ENCODE measurements at places on chromosomes 6 and 20.

DNA sequence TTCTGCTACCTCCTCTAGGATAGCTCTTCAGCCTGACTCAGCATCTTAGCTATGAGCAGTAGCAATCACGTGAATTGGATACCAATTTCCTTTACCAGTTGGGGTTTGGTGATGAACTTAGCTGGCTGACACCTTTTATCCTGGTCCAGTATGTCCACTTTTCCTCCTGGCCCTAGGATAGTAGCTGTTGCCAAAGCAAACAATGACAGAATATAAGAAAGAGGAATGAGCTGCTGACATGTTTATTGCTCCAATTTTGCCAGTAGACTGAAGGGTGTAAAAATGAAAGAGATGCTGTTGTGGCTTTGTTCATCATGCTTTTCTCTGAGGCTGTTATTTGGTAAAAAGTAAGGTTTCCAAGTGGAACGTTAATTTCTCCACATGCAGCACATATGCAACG, 168.3 kb upstream of the JAG1 start:
- no peak for DNase-seq

DNA sequence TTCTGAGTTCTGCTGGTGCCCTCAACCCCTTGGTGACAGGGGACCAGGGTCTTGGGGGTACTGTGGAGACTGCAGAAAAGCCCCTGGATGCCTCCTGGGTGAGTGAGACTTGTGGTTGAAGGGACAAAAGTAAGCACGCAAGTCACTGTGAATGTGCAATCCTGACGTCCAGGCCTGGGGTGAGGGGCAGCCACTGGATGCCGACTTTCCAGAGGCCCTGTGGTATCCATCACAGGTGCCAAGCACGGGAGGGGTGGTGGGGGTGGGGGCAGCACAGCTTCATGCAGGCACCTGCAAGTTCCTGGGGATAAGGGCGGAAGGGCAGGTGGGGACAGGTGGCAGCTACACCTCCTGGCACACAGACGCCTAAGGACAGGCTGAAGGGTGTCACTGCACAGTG, 20.1 kb upstream of the UBE2V1 start:
- no peak for DNase-seq

DNA sequence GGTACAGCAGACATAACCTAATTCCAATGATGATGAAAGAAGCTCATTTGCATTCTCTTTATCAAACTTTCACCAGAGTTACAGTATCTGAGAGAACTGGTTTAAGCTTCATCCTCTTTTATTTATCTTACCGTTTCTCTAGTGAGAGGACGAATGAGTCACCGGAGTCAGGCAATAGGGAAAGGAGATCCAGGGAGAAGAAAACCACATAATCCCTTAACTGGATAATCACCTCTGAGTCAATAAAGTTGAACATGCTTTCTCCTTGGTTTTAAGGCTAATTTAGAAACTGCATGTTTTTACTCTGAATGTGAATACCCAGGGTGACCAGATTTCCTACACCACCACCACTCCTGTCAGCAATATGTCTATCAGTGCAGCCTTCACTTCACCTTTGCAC, 313.7 kb upstream of the TBX18 start:
- DNase-seq = no peak

DNA sequence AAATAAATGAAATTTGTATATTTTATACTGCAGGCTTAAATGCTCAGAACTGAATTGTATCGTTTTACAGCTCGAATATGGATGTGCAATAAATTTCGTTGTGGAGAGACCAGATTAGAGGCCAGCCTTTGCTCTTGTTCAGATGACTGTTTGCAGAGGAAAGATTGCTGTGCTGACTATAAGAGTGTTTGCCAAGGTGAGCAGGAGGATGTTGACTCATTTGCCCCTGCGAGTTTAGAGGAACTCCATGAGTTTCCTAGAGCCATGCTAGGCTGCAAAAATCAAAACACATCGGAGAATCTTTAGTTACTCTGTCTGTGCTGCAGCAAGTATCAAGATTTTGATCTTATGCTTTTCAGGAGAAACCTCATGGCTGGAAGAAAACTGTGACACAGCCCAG, 15.4 kb downstream of the ENPP3 start:
- DNase-seq = no peak

DNA sequence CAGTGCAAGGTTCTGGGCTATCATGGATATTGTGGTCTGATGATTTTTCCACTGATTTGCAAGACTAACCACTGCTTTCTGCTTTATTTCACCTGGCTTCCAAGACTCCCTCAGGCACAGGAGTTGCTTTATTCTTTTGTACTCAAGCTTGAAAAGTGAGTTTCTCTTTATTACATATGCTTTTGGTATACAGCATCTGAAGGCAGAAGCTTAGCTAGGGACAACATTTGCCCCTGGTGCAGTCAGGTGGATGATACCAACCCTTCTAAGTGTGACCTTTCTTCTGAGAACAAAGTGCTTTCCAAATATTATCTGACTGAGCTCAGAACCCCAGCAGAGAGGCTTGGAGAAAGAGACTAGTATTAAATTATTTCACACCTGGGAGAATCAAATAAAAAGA, 94.0 kb upstream of the PHACTR1 start:
- no peak for DNase-seq

DNA sequence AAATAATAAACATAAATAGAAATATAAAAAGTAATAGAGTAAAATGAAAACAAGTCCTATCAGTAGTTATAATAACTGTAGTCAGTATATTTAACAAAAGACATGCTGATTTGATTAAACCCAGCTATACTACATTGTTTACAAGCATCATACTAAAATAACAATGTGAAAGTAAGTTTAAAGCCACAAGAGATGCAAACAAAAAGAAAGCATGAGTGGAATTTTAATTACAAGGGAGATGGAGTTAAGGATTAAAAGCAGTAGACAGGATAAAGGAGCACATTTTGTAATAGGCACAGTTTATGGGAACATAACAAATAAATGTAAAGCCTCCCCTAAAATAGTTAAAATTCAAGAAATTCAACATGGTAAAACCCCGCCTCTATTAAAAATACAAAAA, 41.5 kb downstream of the SENP6 start:
- DNase-seq = no peak

DNA sequence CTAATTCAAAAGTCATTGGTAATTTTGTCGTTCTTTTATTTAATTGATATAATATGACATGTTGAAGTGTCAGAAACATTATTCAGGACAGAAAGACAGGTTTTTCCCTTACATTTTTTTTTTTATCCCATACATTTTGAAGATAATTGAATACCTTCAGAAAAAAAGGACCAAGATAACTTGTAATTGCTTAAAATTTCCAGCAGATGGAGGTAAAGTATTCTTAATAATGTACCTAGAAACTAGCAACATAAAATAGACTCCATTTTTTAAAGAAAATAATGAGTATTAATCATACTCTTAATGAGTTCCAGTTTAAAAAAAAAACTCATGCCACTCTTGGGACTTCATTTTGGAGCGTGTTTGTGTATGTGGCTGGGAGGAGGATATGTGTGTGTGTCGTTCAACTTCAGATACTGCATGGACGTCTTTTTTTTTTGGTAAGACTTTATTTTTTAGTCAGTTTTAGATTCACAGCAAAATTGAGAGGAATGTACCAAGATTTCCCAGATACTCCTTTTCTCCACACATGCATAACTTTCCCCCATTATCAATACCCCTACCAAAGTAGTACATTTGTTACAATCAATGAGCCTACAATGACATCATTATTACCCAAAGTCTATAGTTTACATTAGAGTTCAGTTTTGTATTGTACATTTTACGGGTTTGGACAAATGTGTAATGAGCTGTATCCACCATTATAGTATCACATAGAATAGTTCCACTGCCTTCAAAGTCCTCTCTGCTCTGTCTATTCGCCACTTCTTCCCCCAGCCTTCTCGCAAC, 79.4 kb downstream of the ROS1 start:
- DNase-seq = no peak

GRCh38 chr20:41065716-41066115, 37.1 kb downstream of the TOP1 start:
- no peak for DNase-seq

- DNase-seq = no peak
These were observed 17.1 kb upstream of the CST9L start for GRCh38 chr20:23585449-23585807.

DNA sequence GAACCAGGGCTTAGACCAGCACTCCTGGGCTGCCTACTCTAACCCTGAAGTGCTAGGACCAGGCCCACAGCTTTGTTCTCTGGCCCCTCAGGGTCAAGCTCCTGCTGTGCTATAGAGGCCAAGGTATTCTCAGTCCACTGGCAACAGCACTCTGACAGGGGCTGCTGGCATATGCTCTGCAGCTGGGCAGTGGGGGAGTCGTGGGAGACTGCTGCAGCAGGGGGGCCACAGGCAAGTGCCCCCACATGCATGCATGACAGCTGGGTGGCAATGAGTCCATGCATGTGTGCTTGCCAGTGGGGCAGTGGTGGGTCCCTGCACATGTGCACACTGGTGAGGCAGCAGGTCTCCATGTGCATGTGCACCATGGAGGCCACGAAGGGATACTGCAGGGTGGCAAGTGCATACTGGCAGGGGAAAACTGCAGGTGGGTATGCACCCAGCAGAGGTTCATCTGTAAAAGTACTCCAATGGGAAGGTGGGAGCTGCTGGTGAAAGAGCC, 364.9 kb upstream of the IRAK1BP1 start:
- DNase-seq = no peak

- DNase-seq = no peak
These were observed 4.0 kb downstream of the TMEM200A start for GRCh38 chr6:130369831-130370230.

DNA sequence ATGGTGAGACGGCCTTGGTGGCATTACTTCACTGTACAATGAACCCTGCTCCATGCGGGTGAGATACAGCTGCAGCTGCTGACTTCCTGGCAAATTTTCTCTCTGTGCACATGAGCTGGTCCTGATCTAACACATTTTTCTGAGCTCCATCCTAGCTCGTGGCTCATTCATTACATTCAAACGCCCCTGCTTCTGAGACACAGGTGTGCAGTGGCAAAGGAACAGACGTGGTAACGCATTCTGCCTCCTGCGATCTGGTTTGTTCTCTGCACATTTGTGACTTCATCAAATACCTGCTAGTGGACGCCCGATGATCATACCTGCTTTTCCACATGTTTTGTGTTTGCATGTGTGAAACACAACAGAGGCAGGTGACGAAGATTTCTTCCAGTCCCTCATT, 189.6 kb upstream of the PDE10A start:
- no peak for DNase-seq

DNA sequence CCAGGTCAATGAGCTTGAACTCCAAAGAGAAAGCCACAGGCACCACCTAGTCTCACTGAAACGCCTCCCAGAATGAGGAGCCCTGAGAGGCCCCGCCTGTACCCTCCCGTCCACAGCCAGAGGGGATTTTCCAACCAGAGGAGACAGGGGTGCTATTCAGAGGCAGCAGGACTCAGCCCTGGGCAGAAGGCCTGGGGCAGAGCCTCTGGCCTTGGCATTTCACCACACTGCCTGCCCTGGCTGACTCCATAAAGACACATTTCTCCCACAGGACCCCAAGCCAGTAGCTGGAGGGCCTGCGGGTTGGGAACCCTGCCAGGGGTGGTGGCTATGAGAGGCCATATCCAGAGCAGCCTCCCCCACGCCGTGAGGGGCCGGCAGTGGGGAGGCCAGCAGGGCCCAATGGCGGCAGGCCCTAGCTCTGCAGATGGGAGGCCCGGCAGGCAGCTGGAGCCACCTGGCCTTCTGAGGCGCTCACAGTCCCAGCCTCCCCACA, 159.3 kb downstream of the PREX1 start:
- DNase-seq = no peak

GRCh38 chr6:34901930-34902329, 12.9 kb downstream of the ANKS1A start:
- no peak for DNase-seq

GRCh38 chr6:118410001-118410400, 138.1 kb upstream of the PLN start:
- no peak for DNase-seq

Data from stimulated activated naive CD4-positive, alpha-beta T cell treated with Interleukin-2 at 50 U/mL for 16 hours (primary cell).